ENCODE measurements at places on chromosomes 3 and 15. TPM values are rescaled to one million over a fixed set of nuclear protein-coding genes. Genes with fewer than 3 reads are reported as not detected.

DNA sequence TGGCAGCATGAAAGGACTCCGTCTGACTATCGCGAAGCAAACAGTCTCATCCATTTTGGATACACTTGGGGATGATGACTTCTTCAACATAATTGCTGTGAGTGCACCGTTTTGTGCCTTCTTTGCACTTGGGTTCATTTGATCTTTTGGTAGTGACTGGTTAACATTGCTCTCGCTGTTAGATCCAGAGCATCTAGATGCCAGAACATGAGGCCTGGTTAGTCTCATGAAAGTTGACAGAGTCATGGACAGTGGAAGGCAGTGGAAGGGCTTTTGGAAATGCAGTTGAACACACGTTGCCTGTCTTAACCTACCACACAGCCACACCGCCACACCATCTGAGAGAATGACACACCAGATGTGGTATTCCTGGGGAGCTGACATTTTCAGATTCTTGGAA, 357.9 kb downstream of the LRTM1 start:
- no peak for DNase-seq

- DNase-seq, result peak; percentile 50
Measured at GRCh38 chr15:82647045-82647834, at the start of gene CPEB1. Gene CPEB1, minus strand, starts transcription at chr15:82647363. Its CDS starts 18,904 bp downstream, at chr15:82628459.

GRCh38 chr3:171508676-171509075, 48.5 kb upstream of the TNIK start:
- no peak for DNase-seq

- no peak for DNase-seq
Measured at GRCh38 chr3:178631950-178632349, 95.7 kb downstream of the KCNMB2 start.

DNA sequence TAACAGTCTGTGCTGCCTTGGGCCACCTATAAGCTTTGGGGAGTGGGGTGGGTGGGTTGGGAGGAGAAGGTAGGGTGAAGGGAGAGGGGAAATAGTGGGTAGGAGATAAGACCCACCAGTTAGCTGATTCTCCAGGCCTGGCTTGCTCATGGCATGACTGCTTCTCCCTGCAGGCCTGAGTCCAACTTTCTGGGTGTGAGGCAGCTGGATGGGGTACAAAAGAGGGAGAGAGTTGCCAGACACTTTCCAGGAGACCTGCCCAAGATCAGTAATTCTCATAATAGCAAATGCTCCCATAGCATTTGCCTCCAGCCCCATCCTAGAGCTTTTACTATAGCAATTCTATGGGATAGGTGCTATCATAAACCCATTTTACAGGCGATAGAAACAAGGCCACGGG, 7.7 kb downstream of the CGNL1 start:
- DNase-seq, result peak; percentile 34

- peak; percentile 29 for DNase-seq
Measured at GRCh38 chr3:134029734-134030378, at the start of gene SLCO2A1. Gene SLCO2A1, minus strand, starts transcription at chr3:134029925. Its CDS starts 123 bp downstream, at chr3:134029802.

GRCh38 chr15:78058401-78058935, 19.0 kb downstream of the TBC1D2B start:
- no peak for DNase-seq

- no peak for DNase-seq
Measured at GRCh38 chr15:90451053-90451850, 63.2 kb downstream of the IQGAP1 start.

GRCh38 chr3:12947504-12948369, 106.4 kb upstream of the RPL32 start:
- DNase-seq, result peak; percentile 74

- no peak for DNase-seq
Measured at GRCh38 chr3:56144805-56145204, 323.5 kb downstream of the ERC2 start.

DNA sequence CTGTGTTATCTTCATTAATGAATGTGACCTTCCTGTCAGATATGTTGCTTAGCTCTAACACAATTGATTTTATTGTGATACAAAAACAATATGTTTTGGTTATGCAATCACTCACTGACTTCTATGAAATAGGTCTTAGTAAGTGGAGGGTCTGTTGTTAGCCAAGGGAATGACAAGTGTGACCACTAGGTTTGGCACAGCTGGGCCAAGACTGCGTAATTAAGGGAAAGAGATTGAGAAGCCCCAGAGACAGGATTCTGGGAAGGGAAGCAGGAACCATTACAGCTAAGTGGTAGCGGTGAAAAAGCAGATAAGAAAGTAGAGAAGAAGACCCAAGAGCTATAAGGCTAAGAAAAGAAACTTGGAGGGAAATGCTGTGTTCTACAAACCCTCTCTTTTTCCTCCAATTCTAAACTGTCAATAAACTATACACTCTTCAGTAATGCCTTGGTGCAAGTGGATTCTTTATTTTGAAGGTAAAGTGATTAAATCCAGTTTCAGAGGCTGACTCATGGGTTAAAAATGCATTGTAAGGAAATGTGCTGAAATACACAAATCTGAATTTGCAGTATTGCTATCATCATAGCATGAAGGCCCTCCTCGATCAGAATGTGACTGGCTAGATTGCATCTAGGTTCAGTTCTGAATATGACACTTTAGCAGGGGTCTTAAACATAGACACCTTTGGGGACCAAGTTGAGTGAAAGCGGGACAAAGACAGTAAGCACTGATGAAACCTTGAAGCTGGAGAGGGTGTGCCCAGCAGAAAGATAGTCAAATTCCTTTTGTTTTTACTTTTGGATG, 26.1 kb downstream of the KCNMB2 start:
- DNase-seq, result peak; percentile 21

DNA sequence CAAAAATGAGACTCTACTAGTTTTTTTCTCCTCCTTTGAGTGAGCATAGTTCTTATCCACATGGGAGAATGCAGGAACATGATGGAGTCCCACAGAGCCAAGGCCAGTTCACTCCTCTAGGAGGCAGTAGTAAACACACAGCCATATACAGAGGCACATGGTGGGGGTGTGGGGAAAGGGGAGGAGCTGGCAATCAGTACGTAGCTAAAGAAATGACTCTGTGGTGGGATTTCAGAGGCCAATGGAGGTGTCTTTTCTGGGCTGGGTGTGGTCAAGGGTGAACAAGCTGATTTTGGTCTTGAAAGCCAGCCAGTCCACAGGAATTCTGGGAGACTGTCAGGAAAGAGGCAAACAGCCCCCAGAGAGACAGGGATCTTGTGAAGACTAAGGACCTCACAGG, 6.6 kb upstream of the RAB11A start:
- DNase-seq, result no peak

GRCh38 chr3:123576122-123576521, 8.7 kb downstream of the HACD2 start:
- no peak for DNase-seq

DNA sequence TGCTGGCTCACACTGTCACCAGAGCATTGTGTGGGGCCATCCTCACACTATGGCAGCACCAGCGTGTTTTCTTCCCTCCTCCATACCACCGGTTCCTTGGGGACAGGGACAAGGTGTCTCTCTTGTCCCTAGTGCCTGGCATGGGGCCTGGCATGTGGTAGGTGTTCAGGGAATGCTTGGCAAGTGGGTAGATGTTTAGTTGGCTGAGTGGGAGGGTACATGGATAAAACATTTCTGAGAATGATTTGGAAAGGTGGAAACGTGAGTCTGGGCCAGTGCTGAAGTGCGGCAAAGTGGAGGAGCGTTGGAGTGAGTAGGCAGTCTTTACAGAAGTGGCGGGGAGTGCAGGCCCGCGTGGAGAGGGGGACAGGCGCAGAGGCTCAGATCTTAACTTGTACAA, 15.0 kb downstream of the SNAPC5 start:
- DNase-seq, result no peak

- DNase-seq, result no peak
Measured at GRCh38 chr3:150411546-150411945, 3.4 kb downstream of the TSC22D2 start.

GRCh38 chr15:85761635-85762034, 33.1 kb downstream of the KLHL25 start:
- no peak for DNase-seq

- DNase-seq, result no peak
Measured at GRCh38 chr3:55218577-55218976, 268.5 kb downstream of the WNT5A start.

- DNase-seq, result no peak
Measured at GRCh38 chr15:66251065-66251789, 2.3 kb downstream of the MEGF11 start.

DNA sequence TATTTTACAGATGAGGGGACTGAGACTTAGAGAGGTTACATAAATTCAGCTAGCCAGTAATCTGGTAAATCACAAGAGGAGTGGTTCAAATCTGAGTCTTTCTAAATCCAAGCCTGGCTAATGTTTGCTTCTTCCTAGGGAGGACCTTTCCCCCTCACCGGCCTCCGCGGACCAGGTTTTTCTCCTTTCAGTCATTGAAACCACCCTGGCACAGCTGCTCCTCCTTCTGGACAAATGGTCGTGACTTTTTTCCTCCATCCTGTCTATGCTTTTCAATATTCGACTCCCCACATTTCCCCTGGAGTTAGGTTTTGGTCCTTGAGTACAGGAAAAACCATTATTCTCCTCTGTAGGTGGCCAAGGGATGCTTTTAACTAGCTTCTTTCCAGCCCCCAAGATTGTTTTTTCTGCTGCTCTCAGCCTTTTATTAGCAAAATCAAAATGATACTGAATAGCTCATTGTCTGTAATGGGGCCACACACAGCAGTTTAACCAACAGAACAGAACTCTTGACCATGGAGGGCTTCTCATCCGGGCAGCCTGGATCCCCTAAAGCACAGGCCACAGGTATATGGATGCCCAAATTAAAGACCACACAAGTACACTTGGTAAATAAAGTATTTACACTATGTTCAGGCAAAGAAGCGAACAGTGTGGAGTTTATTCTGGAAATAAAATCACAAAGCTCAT, 85.9 kb upstream of the KLHL25 start:
- no peak for DNase-seq

GRCh38 chr15:62377736-62378480, 212.8 kb upstream of the C2CD4B start:
- DNase-seq, result no peak

- DNase-seq, result no peak
Measured at GRCh38 chr15:92166029-92166428, 227.7 kb upstream of the ST8SIA2 start.

GRCh38 chr15:60021589-60022378, 17.7 kb downstream of the FOXB1 start:
- DNase-seq, result no peak

- no peak for DNase-seq
Measured at GRCh38 chr3:74004386-74004785, 379.6 kb upstream of the PDZRN3 start.

DNA sequence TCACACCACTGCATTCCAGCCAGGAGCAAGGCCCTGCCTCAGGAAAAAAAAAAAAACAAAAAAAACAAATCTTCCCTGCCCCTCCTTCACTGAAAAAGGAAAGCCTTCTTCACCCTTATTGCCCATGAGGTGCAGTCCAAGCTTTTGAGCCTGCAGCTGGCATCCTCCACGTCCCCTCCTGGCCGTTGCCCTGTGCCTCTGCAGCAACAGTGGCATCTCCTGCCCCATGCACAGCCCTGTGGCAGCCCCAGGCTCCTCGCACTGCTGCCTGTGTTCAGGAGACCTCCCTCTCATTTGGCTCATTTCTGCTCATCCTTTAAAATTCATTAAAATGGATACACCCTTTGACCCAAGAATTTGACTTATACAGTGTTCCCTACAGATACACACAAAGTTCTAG, 72.7 kb upstream of the PLXNA1 start:
- DNase-seq, result no peak

GRCh38 chr3:177710506-177710905, 513.2 kb upstream of the TBL1XR1 start:
- DNase-seq, result no peak

DNA sequence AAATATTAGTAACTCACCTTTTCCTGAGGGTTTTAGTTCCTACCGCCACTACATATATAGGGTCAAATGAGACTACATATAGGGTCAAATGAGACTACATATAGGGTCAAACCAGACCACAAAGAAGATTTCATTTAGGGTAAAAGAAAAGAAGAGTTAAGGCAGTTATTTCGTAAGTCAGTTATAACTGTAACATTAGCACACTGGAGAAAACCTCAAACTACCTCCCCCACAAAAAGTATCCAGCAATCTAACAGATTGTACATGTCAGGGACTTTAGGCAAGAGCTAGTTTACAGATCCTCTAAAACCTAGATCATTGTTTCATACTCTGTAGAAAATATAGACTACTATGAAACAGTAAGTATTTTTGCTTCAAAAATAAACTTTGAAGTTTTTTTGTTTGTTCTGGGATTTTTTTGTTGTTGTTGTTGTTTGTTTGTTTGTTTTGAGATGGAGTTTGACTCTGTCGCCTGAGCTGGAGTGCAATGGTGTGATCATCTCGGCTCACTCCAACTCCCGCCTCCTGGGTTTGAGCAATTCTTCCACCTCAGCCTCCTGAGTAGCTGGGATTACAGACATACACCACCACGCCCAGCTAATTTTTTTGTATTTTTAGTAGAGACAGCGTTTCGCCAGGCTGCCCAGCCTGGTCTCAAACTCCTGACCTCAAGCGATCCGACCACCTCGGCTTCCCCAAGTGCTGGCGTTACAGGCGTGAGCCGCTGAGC, 92.4 kb upstream of the CGNL1 start:
- DNase-seq, result no peak

Gene PLS1
- 2.2 TPM for total RNA-seq

Gene TPM1
- 14,386 TPM for total RNA-seq

Gene TNFSF10
- 4.7 TPM for total RNA-seq

Gene CHRNA7
- total RNA-seq, result 1.7 TPM

Gene OR5K2
- total RNA-seq, result not detected

Gene CTDSPL
- total RNA-seq, result 50.9 TPM

Gene TIGIT
- total RNA-seq, result 0.46 TPM

Gene RTP4
- 0.86 TPM for total RNA-seq

Gene WDR49
- 3.8 TPM for total RNA-seq

Gene PIGX
- 17.6 TPM for total RNA-seq

Gene TEX55
- not detected for total RNA-seq

Gene CP
- total RNA-seq, result 4.5 TPM

Gene DGKG
- 32.0 TPM for total RNA-seq

Measured in heart right ventricle (tissue), 16 donors.